ENCODE measurements at places on chromosomes 7 and 10. TPM values are rescaled to one million over a fixed set of nuclear protein-coding genes. Genes with fewer than 3 reads are reported as not detected.

The SH2B2 gene
- 2.4 TPM for polyA plus RNA-seq

The SMKR1 gene
- not detected for polyA plus RNA-seq

The EVX1 gene
- polyA plus RNA-seq, result 0.22 TPM

The DLX5 gene
- polyA plus RNA-seq, result not detected

The COG5 gene
- polyA plus RNA-seq, result 9.8 TPM

The TRPV5 gene
- polyA plus RNA-seq, result not detected

The RNF148 gene
- polyA plus RNA-seq, result 0.10 TPM

The TMEM270 gene
- polyA plus RNA-seq, result not detected

The TMEM178B gene
- 0.18 TPM for polyA plus RNA-seq

The TSC22D4 gene
- 20.6 TPM for polyA plus RNA-seq

The CHCHD1 gene
- 24.0 TPM for polyA plus RNA-seq

The SPDYE3 gene
- 0.05 TPM for polyA plus RNA-seq

The LRRD1 gene
- polyA plus RNA-seq, result not detected

The SPDYE18 gene
- polyA plus RNA-seq, result 0.51 TPM

The ZNF804B gene
- polyA plus RNA-seq, result not detected

The PKD2L1 gene
- polyA plus RNA-seq, result not detected

The CTNNA3 gene
- 0.05 TPM for polyA plus RNA-seq

The PRKCQ gene
- 0.11 TPM for polyA plus RNA-seq
